ENCODE measurements at places on chromosomes 1 and 21.

- DNase-seq, result no peak
Measured at GRCh38 chr1:98130408-98130807, 209.6 kb upstream of the DPYD start.

GRCh38 chr1:56036479-56036878, 542.9 kb downstream of the PLPP3 start:
- DNase-seq, result no peak

GRCh38 chr1:36143424-36143823, 5.9 kb downstream of the TRAPPC3 start:
- peak; percentile 85 for DNase-seq

DNA sequence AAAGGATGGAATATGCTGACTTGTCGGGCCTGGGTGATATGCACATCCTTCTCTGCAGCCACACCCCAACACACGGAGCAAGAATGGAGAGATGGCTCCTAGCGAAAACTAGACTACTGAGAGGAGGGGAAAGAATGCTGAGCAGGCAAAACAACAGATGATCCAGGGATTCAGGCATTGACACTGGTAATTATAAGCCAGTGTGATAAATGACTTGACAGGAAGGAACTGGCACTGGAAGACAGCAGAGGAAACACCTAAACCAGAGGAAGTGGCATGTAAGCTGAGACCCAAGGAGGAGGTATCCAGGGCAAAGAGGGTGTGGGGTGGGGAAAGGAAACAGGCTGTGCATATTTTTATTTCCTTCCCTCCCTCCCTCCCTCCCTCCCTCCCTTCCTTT, 31.7 kb upstream of the KHDRBS1 start:
- peak; percentile 34 for DNase-seq

DNA sequence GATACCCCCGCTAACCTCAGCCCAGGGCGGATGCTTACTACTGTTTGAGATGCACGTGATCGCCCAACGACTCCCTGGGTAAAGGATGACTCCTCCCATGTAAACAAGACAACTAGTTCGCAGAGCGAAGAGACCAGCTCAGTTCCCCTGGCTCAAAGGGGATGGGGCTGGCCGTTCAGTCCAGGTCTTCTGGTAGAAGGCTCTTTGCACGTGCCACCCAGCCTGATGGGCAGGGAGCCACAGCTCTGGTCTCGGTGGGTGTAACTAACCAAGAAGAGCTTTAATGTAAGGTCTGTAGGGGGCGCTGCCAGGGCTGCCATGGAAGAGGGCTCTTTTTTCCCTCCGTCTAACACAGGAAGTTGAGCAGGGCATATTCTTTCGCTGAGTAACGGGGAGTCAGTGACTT, 49.4 kb upstream of the PARP1 start:
- DNase-seq, result peak; percentile 14

Data from GM12865 (cell line).